Right renal cortex interstitium (tissue), 3 donors: ENCODE measurements at places on chromosomes 1 and 21. TPM values are rescaled to one million over a fixed set of nuclear protein-coding genes. Genes with fewer than 3 reads are reported as not detected.

The C1orf198 gene
- polyA plus RNA-seq, result 80.5 TPM

The FLG2 gene
- polyA plus RNA-seq, result 0.07 TPM

The TNFRSF18 gene
- polyA plus RNA-seq, result not detected

The ERI3 gene
- polyA plus RNA-seq, result 84.4 TPM

The CFH gene
- polyA plus RNA-seq, result 26.2 TPM

The WNT3A gene
- polyA plus RNA-seq, result 0.17 TPM

The TMPRSS15 gene
- 0.20 TPM for polyA plus RNA-seq

The IQGAP3 gene
- 11.7 TPM for polyA plus RNA-seq

The MRPL24 gene
- 75.7 TPM for polyA plus RNA-seq

The BMP8A gene
- 0.39 TPM for polyA plus RNA-seq

The CELA3A gene
- polyA plus RNA-seq, result not detected

The CCDC27 gene
- 0.10 TPM for polyA plus RNA-seq

The TMEM125 gene
- 13.7 TPM for polyA plus RNA-seq

The ARTN gene
- polyA plus RNA-seq, result 1.7 TPM

The MANEAL gene
- 4.7 TPM for polyA plus RNA-seq

The NCAM2 gene
- 16.4 TPM for polyA plus RNA-seq

The C1orf167 gene
- not detected for polyA plus RNA-seq

The SPATA21 gene
- polyA plus RNA-seq, result 0.08 TPM

The RCSD1 gene
- 15.5 TPM for polyA plus RNA-seq

The NPPB gene
- polyA plus RNA-seq, result not detected

The RHD gene
- polyA plus RNA-seq, result 0.56 TPM
